ENCODE measurements at places on chromosomes 4 and X.

- DNase-seq = no peak
Observed at GRCh38 chr4:62018537-62018936, 818.4 kb downstream of the ADGRL3 start.

GRCh38 chrX:139559383-139560042 lies 29.0 kb downstream of the F9 start:
- DNase-seq = no peak

GRCh38 chr4:125486351-125486750 lies 171.6 kb downstream of the FAT4 start:
- no peak for DNase-seq

- DNase-seq = no peak
Observed at GRCh38 chr4:73721435-73721834, 18.9 kb upstream of the CXCL8 start.

- no peak for DNase-seq
Observed at GRCh38 chrX:20523626-20524312, 257.1 kb upstream of the RPS6KA3 start.

DNA sequence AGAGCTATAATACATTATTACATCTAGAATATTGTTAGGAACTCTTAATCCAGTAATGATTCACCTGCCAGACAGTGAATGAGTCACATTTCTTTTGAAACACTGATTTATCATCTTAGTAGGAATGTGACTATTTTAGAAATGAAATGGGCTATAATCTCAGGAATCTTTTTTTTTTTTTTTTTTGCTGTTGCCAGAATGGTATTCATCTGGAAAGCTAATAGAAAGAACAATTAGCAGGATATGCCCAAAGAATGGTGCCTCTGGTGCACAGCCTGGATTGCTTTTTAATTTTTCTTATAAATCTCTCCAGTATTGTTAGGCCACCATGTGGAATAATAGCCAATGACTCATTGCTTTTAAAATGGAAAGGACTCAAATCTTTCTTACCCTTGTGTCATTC lies 181.1 kb upstream of the SMIM31 start:
- no peak for DNase-seq

DNA sequence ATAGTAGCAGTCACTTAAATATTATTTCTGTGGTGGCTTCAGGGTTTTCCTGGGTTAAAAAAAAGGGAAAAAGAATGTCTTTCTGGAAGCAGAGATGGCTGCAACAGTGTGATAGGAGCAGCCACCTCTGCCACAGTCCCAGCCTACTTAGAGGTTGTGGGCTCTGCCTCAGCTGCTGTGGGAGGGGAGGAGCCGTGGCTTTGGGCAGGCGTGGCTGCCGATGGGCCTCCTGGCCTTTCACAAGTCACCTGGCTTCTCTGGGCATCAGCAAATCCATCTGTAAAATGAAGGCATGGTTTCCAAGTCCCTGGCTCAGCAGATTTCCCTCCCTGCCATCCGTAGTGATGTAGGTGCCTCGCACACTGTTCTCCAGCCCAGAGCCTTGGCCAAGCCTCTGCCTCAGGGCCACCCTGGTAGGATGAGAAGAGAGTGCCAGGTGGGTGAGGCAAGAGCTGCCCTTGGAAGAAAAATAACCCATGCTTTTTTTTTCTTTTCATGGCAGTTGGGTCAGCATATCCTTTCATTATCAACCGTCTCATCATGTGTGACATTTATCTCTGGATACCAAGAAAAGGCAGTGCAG lies 66.1 kb downstream of the PTTG2 start:
- no peak for DNase-seq

All from RWPE2 (cell line).